SK-N-MC (cell line): ENCODE measurements at places on chromosomes 13 and 19.

DNA sequence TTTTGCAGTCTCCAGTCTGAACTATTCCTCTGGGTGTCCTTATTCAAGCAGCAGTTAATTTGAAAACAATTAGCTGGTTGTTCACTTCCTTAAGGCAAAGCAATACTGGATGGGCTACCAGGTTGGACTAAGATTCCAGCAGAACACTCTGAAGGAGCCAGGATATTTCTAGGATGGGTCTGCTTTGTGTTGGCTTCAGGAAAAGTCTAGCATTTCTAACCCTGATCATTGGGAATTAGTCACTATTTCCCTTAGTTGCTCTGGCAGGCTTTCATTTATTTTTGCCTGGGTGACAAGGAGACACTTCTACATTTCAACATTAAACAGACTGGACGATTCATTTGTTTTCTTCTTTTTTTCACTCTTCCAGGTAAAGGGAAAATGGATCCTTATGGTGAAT, 228.4 kb downstream of the ENOX1 start:
- no peak for DNase-seq

DNA sequence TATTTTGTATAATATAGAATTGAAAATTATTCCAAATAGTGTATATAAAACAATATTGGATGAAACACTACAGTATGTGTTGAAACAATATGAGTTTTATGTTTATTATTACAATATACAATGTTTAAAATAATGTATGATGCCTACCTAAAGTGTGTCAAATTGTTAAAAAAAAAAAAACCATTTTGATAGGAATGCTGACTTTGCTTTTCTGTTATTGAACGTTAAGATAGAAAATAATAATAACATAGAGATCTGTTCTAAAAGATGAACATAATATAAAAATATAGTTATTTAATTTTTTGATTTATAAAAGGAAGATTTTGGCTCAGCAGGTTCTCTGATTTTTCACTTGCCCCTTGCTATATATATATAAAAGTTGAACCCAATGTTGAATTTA, 474.6 kb upstream of the ATXN8OS start:
- no peak for DNase-seq

DNA sequence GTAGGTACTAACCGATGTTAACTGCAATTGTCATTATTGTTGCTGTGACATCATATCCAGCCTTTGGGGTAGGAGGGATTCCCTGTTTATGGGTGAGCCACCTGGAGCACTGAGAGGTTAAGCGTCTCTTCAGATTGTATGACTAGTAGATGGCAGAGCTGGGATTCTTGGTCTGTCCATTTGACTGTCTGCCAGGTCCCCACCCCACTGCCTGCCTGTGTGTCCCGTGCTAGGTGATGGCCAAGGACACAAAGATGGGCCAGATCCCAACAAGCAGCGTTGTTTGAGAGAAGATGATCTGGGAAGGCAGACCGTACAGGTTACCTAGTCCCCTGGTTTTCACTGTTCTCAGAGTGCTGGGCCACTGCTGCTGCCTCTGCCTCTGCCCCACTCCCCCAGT, 16.6 kb downstream of the PPP2R1A start:
- no peak for DNase-seq

DNA sequence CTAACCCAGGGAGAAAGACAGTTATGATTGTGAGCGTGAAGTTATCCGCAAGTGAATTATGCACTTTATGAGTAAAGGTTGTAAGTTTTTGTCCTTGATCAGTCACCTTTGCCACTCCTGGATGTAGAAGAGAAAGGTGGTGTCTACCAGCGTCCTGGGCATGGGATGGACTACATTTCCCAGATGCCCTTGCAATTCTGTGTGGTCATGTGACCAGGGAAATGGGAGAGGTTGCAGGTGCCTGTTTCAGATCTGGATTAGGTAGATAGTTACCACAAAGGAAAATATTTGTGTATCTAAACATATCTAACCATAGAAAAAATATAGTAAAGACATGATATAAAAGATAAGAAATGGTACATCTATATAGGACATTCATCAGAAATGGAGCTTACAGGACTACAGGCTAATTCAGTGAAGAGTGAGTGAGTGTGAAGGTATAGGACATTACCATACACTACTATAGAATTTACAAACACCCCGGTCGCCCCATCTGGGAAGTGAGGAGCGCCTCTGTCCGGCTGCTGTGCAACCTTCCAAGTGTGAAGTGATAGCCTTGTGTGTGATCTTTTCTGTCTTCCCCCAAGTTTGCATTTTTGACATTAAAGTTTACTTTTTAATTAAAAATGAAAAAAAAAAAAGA, 51.6 kb upstream of the CACNA1A start:
- DNase-seq, result no peak

GRCh38 chr13:53018690-53019647, 9.6 kb upstream of the OLFM4 start:
- DNase-seq, result no peak

DNA sequence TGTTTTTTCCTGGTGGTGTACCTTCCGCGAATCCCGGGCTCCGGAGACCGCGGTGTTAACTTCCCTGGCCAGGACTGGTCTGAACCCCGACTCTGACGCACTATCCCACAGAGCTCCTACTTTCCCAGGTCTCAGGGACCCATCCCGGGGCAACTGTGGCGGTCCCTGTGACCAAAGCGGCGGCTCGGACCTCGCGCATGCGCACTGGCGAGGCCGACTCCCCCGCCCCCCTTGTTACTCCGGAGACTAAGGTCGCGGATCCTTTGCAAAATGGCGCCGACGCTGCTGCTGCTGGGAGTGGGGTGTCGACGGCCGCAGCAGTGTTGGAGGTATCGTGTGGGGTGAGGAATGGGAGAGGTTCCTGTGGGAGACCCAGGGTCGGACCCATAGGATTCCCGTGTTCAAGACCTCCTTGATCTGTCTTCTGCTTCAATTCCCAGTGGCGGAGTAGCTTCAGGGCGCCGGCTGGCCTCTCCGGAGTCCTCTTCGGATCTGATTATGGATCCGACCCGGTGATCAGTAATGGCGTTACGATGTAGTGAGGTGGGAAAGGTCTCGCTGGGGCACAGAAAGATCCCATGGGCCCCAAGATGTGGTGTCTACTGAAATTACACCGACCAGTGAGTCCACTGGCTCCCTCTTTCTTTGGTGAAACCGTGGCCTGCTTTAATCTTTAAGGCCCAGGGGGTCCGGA, 66.6 kb upstream of the ZNF527 start:
- DNase-seq, result no peak

- no peak for DNase-seq
Observed at GRCh38 chr13:30647824-30648521, 30.3 kb downstream of the USPL1 start.

GRCh38 chr19:7983286-7983950, 22.0 kb downstream of the ELAVL1 start:
- no peak for DNase-seq

- no peak for DNase-seq
Observed at GRCh38 chr13:36801035-36801434, 18.0 kb upstream of the RFXAP start.

- no peak for DNase-seq
Observed at GRCh38 chr13:31767175-31767900, 28.0 kb downstream of the RXFP2 start.

DNA sequence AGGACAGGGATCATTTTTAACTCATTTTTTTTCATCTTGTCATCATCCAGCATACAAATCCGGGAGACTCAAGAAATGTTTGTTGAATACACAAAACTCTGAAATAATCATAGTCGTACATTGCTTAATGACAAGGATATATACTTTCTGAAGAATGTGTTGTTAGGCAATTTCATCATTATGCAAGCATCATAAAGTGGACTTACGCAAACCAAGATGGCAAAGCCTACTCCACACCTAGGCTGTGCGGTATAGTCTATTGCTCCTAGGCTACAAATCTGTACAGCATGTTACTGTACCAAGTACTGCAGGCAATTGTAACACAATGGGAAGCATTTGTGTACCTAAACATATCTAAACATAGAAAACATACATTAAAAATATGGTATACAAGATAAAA, 264.1 kb downstream of the TSHZ3 start:
- DNase-seq, result no peak

DNA sequence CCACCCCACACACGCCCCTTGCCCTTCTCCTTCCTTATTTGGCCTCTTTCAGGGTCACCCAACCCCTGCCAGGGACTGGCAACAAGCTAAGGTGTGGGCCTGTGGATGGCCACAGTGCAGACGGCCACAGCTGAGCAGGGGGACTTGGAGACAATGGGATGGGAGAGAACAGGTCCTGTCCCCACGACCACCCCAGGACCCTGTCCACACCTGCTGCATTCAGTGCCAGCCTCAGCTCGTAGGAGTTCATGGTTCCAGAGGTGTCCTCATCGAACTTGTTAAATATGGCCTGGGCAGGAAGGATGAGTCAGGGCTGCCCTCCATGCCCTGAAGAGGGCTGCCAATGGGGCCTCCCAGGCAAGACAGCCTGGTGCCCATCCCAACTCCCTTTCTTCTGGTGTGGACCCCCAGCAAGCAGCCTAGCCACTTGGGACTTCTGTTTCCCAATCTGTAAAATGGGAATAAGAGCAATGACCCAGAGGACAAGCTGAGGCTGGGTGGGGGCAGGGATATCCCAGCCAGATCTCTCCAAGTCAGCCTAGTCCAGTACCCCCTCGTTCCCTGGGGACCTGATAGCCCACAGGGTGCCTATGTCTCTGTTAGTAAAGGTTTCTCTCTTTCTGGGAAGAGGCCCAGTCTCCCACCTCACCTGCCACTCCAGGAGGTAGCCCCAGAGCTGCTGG, 10.6 kb downstream of the CAPN12 start:
- DNase-seq, result no peak

DNA sequence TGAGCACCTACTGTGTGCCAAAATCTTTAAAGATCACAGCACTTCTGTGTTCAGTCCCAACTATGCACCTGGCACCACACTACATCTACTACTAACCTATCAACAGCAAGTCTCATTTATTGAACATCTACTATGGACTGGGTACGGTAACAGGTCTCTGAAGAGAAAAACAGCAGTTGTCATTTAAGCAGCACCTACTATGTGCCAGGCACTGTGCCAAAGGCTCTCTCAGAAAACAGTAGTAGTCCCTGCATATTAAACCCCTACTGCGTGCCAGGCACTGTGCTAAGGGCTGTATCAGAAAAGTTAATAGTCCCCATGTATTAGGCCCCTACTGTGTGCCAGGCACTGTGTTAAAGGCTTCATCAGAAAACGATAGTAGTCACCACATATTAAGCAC, 106.2 kb downstream of the PTPRS start:
- no peak for DNase-seq

DNA sequence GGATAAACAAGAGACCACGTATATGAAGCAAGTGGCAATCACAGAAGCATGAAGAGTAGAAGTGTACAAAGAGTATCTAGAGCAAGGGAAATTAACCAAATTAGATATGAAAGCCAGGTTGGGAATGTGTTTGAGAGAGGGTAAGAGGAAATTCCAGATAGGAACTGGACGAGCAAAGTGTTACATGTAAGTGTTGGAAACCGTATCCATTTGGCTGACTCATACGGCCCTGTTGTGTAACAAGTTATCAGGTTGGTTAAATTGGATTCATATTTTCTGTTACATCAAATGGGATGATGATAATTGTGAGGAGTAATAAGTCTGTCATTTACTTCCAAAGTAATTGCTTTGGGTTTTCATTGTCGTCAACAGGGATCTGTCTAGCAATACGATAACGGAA, 46.7 kb downstream of the RXFP2 start:
- DNase-seq, result no peak

DNA sequence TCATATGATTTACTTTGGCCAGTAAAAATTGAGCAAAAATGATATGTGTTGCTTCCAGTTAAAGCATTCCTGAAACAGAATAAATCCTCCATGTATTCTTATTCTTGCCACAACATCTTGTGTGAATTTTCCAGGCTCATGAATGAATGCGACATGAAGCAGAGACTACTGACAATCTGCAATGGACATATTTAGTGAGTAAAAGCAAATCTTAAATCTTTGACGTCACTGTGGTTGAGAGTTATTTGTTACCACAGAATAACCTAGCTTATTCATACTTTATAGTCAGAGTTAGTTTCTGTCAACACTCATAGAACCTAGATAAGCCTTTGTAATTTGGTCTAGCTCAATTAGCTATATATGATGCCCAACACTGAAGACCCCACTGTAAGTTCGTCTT, 1443.1 kb downstream of the PCDH9 start:
- DNase-seq, result no peak

DNA sequence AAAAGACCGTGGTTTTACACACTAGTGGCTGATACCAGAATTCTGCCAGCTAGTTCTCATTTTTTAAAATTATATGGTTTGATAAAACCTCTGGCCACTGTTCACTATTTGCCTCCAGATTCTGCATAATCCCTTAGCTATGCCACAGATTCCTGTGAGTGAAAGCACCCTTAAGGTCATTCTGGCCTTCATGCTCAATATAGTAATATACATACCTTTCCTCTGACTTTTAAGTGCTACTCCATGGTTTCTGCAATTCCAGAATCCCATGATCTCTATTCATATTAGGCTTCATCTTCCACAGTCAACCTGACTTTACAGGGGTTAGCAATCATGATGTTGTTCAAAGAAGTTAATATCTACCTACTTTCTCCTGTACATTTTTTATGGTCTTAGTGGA, 274.1 kb upstream of the EDNRB start:
- no peak for DNase-seq

GRCh38 chr19:50387176-50387867, 3.2 kb downstream of the POLD1 start:
- DNase-seq, result no peak

- no peak for DNase-seq
Observed at GRCh38 chr13:60755380-60756163, 358.6 kb downstream of the TDRD3 start.

DNA sequence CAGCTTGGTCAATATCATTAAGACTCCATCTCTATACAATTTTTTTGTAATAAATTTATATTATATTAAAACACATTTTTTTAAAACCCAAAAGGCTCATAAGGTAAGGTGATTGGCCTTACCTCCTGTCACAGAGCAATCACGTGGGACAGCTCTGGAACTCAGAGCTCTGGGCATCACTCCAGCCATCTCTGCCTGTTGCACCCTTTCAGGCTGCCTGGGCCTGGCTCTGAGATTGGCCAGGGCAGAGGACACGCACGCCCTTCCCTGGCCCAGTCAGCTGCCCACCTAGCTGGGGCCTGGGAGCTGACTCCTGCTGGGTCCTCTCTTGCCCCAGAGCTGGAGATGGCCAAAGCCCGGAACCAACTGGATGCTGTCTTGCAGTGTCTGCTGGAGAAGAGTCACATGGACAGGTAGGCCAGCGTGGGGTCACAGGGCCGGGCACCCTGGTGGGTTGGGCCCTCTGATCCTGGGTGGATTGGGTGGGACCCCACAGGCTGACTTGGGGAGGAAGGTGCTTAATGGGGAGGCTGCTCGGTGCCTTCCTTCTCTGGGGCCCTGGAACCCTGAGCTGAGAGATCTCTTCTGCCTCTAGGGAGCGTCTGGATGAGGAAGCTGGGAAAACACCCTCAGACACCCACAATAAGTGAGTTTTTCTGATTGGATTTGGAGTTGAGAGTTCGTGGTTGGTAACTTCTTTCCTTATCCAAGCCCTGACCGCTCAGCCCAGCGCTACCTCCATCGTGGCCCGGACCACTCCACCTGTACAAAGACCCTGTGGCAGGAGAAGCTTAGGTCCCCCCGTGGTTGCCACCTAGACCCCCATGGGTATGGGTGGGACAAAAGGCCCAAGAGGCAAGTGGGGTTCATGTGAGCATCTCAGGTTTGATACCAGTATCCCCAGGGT, 3.7 kb downstream of the LIN37 start:
- DNase-seq, result no peak
